ENCODE measurements at places on chromosomes 1 and 21. TPM values are rescaled to one million over a fixed set of nuclear protein-coding genes. Genes with fewer than 3 reads are reported as not detected.

The CA6 gene
- total RNA-seq = not detected

The TRIM46 gene
- total RNA-seq = 4.7 TPM

The CNKSR1 gene
- not detected for total RNA-seq

The TRPM2 gene
- total RNA-seq = 3.2 TPM

The REN gene
- not detected for total RNA-seq

The SLC6A9 gene
- total RNA-seq = not detected

Data from dermis blood vessel endothelial cell (primary cell).